ENCODE measurements at places on chromosomes 2 and 18.

DNA sequence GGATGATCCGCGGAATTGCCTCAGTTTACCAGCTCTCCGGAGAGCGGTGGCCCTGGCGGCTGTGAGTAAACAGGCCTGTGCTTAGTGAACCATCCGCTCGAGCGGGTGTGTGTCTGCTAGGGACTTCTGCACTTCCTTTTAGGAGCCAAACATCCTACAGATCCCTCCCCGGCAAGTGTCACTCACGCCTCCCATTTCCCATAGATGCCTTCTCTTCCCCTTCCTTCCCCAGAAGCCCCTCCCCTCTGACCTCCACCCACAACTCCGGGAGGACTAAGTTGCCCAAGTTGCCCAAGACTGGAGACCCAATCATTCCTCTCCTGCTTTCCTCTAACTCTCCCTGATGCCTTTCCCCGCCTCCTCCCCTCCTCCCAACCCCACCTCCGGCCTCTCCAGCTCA lies 2.9 kb downstream of the C1QL2 start:
- peaks cover 50% of the 10 kb centered on the region for H3K27me3 ChIP-seq
- H3K4me3 ChIP-seq: peak overlapping the region; percentile 88
- DNase-seq: peak; percentile 96
- peaks cover 18% of the 10 kb centered on the region for H3K4me1 ChIP-seq
- peak overlapping the region; percentile 80 for H3K27ac ChIP-seq

GRCh38 chr2:226875438-226876225 lies 39.8 kb downstream of the RHBDD1 start:
- no peak overlapping the region for H3K27ac ChIP-seq
- H3K27me3 ChIP-seq: no peaks in the 10 kb centered on the region
- no peak overlapping the region for H3K4me3 ChIP-seq
- no peak for DNase-seq

DNA sequence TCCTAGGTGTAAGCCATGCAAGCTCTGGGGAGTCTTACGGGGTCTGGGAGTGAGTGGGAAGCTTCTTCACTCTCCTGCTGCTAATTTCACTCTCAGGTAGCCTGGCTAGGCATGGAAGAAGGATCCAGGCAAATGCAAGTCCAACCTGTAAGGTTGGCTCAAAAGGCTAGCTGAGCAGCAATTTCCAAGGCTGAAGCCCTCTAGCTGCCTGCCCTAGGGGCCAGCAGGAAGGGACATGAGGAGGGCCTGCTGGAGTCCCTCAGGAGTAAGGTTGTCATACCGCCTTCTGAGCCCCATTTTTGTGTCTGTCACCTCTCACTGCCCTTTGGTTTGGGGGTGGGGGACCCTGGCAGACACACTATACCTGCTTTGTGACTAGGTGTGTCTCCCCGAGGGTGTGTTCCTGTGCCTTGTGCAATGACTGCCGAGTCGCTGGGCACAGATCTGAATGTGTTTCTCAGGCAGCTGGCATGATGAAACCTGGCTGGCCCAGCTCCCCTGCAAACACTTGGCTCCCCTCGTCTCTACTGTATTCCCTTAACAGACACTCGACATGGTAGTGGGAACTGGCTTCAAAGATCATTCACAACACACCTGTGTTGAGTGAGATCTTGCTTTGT lies 123.9 kb upstream of the FAM136A start:
- H3K36me3 ChIP-seq: no peaks in the 10 kb centered on the region
- no peak overlapping the region for H3K4me3 ChIP-seq
- H3K27me3 ChIP-seq: peaks cover 64% of the 10 kb centered on the region
- DNase-seq: no peak
- no peaks in the 10 kb centered on the region for H3K4me1 ChIP-seq

GRCh38 chr18:48136051-48136826 lies 205.8 kb upstream of the SMAD2 start:
- peak overlapping the region; percentile 85 for H3K4me3 ChIP-seq
- H3K27ac ChIP-seq: no peak overlapping the region
- peaks cover 30% of the 10 kb centered on the region for H3K4me1 ChIP-seq
- peaks cover 51% of the 10 kb centered on the region for H3K27me3 ChIP-seq

- no peaks in the 10 kb centered on the region for H3K36me3 ChIP-seq
- no peaks in the 10 kb centered on the region for H3K27me3 ChIP-seq
These were observed 52.4 kb downstream of the LIMS1 start for GRCh38 chr2:108586631-108587030.

DNA sequence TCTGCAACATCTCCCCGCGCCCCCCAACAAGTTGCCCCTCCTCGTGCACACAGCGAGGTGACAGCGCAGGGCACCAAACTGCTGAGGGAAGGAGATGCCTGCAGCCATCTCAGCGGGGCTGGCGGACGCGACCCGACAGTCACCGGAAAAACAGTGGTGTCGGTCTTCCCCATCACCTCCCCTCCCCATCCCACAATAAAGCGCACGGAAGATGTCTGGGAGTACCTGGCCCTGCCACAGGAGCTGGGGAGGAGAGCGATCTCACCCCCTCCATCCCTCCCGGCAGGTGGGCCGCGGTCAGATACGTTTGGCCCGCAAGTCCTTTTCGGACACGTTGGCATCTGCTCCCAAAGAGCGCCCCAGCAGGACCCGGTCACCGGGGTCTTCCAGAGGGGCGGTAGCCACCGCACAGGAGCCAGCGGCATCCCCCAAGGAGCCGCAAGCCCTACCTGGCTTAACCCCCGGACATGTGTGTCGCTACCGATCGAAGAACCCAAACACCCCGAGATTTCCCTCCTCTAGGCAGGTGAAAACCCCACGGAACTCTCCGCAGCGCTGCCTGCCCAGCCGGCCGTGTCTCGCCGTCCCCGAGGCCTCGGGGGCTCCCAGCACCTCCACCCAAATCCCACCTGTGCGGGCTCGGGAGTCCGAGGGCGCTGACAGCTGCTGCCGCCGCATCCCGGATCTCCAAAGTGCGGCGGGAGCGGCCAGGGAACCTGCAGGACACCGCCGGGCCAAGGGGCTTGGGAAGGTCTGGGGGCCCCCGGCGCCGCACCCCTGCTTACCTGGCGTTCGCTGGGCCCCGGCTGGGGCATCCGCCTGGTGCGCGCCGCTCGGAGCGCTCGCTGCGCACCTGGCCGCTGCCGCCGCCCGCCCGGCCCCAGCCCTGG lies 657 bp downstream of the ATP8B1 start:
- no peaks in the 10 kb centered on the region for H3K36me3 ChIP-seq
- H3K27ac ChIP-seq: no peak overlapping the region
- H3K4me1 ChIP-seq: no peaks in the 10 kb centered on the region
- DNase-seq: peak; percentile 54
- H3K4me3 ChIP-seq: peak overlapping the region; percentile 90
